ENCODE measurements at places on chromosomes 3 and 15.

DNA sequence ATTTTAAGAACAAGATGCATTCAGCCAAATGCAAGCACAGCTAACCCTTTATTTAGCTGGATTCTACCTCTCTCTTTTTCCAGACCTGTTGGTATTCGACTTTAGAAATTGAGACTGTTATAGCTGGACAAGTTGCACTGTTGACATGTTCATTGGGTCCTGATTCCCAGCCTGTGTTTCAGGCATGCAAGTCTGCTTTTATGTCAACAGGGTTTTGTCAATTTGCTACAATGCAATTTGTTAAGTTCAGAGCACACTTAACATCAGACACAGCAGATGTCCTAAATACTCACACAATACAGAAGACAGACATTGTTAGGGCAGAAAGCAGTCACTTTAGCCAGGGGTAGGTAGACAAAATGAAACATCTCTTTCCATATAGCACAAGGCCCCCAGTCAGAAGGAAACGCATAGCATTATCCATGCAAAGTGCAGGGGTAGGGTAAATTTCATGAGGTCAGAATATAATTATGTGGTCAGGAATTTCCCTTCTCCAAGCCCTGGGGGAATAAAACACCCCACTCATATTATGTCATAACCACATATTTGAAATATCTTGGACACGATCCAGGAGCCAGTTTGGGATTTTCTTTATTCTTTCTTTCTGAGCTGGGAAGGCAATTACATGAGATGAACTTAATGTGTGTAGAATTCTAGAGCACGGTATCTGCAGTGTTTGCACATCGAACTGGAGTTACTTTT, 504.1 kb downstream of the NTRK3 start:
- no peak for DNase-seq

GRCh38 chr3:25683882-25684281, 19.2 kb upstream of the TOP2B start:
- DNase-seq, result no peak

- DNase-seq, result no peak
These were observed 158.6 kb downstream of the UACA start for GRCh38 chr15:70604666-70605315.

DNA sequence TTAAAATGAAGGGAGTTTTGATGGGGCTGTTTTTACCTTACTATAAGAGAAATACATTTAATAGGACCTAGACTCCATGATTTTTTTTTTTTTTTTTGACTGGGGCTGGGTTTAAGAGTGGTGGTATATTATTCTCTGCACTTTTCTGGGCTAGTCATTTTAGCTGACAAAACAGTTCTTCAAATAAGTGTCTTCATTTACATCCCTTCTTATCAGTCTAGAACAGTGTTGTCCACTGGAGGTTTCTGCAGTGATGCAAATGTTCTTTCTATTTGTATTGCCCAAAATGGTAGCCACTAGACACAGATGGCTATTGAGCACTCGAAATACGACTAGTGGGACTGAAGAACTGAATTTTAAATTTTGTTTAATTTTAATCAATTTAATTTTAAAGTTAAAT, 37.2 kb downstream of the KLHL18 start:
- DNase-seq, result no peak

DNA sequence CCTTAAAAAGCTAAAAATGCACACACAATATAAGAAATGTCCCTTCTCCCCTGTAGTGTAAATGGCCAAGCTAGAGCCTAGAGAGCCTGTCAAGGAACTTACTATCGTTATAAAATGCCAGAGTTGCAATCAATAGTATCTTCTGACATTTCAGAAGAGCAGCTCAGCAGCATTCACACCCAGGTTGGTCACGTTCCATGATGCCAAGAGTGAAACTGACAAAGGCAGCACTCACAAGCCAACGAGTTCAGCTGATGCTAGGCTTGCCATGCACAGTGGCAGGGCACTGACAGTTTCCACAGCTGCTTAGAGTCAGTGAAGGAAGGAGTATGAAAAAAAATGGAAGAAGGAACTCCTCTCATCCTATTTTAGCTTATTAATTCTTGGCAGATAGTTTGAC, 331.4 kb upstream of the CCDC54 start:
- no peak for DNase-seq

- no peak for DNase-seq
These were observed 2.3 kb downstream of the ADAMTSL3 start for GRCh38 chr15:83656192-83656591.

DNA sequence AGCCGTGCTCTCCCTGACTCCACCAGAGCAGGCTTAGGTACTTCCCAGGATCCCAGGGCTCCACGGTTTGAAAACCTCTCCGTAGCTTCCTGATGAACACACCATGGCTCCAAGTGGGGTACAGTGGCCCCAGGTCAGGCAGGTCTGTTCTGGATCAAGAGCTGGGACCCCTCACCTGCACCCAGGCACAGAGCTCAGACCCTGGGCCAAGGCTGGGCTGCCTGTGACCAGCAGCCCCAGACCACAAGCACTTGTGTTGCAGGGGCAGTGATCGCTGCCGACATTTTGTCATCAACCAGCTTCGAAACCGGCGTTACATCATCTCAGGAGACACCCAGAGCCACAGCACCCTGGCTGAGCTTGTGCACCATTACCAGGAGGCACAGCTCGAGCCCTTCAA, 5.3 kb downstream of the SH2D7 start:
- DNase-seq, result no peak

DNA sequence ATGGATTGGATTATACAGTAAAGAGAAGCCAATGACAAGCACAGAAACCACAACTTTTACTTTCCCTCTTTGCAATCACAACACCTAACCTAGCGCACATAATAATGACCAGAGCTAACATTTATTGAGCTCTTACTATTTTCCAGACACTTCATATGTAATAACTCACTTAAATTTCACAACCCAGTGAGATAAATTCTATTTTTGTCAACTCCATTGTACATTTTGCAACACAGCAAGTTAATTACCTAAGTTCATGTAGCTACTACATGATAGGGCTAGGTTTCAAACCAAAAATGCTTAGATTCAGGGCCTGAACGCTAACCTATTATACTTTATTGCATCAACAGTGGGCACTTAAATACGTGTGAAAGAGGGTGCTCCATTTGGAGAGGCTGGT, 89.5 kb downstream of the GADL1 start:
- DNase-seq, result no peak

GRCh38 chr15:39238443-39238842, 342.4 kb upstream of the THBS1 start:
- DNase-seq, result no peak

All from type B pancreatic cell (in vitro differentiated cells).